ENCODE measurements at places on chromosomes 1 and 21.

- no peak for DNase-seq
Measured at GRCh38 chr1:201266774-201267173, 16.5 kb upstream of the PKP1 start.

DNA sequence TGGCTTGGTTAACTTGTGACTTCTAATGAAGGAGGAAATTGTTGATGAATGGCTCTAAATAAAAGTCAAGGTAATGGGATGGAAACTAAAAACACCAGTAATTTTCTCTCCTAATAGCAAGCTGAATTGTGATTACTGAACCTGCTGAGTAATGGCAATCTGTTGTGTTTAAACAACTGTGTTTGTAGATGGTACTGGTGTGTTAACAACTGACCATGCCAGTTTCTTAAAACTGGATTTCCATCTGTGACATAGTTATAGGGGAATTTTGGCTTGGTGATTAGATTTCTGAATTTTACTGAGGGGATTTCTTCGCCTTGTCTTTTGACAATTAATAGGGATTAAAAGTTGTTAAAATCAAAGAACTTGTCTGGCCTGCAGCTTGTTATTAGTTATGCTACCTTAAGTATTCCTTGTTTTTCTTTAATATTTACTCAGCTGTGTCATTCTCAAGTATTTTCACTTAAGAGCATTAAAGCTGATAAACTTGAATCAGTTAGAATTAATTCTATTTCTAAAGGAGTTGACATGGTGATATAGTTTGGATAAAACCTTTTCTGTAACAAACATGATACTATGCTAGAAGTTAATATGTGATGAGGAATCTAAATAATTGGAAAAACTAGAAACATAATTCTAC lies 7.9 kb upstream of the ERO1B start:
- DNase-seq: no peak

- DNase-seq: no peak
Measured at GRCh38 chr1:25729790-25730644, 70.0 kb upstream of the SELENON start.

- no peak for DNase-seq
Measured at GRCh38 chr1:56707379-56707778, 62.3 kb downstream of the PRKAA2 start.

GRCh38 chr1:3197781-3198316 lies 128.8 kb downstream of the PRDM16 start:
- no peak for DNase-seq

- DNase-seq: no peak
Measured at GRCh38 chr1:178941261-178941689, 70.4 kb upstream of the ANGPTL1 start.

DNA sequence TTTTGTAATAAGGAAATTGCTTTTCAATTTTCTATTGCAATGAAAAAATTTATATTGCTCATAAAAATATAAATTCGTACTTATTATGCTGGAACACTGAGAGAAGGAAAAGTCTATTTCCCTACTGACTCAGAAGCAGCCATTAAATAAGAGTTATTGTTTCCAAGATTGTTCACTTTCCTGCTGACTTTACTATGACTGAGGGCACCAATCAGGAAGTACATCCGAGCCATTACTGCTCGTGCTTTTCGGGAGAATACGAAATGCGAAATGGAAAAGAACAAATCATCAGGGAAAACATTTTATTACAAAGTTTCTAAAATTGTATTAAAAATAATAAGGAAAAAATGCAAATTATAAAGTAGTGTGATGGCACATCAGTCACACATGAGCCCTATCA lies 204.8 kb downstream of the AKT3 start:
- DNase-seq: no peak

GRCh38 chr1:244322791-244323521 lies 128.8 kb downstream of the ADSS2 start:
- DNase-seq: no peak

- DNase-seq: no peak
Measured at GRCh38 chr1:54356680-54357147, 49.5 kb downstream of the SSBP3 start.

- DNase-seq: no peak
Measured at GRCh38 chr1:42886800-42887199, 40.4 kb downstream of the ZNF691 start.

DNA sequence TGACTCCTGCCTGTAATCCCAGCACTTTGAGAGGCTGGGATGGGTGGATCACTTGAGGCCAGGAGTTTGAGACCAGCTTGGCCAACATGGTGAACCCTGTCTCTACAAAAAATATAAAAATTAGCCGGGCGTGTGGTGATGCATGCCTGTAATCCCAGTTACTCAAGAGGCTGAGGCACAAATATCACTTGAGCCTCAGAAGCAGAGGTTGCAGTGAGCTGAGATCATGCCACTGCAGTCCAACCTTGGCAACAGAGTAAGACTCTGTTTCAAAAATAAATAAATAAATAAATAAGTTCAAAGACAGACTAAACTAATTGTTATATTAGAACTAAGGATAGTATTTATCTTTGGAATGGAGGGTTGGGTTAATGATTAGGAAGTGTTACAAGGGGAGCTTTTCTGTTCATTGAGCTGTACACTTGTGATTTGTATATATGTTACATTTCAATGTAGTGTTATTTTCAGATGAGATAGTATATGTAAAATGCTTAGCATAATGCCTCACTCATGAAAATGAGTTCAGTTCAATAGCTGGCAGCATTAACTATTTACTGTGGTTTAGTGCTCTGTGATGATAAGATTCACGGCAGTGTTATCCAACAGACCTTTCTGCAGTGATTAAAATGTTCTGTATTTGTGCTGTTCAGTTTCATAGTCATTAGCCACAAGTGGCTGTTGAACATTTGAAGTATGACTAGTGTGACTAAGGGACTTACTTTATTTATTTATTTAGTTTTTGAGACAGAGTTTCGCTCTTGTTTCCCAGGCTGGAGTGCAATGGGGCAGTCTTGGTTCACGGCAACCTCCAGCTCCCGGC lies 47.7 kb downstream of the OSBPL9 start:
- no peak for DNase-seq

DNA sequence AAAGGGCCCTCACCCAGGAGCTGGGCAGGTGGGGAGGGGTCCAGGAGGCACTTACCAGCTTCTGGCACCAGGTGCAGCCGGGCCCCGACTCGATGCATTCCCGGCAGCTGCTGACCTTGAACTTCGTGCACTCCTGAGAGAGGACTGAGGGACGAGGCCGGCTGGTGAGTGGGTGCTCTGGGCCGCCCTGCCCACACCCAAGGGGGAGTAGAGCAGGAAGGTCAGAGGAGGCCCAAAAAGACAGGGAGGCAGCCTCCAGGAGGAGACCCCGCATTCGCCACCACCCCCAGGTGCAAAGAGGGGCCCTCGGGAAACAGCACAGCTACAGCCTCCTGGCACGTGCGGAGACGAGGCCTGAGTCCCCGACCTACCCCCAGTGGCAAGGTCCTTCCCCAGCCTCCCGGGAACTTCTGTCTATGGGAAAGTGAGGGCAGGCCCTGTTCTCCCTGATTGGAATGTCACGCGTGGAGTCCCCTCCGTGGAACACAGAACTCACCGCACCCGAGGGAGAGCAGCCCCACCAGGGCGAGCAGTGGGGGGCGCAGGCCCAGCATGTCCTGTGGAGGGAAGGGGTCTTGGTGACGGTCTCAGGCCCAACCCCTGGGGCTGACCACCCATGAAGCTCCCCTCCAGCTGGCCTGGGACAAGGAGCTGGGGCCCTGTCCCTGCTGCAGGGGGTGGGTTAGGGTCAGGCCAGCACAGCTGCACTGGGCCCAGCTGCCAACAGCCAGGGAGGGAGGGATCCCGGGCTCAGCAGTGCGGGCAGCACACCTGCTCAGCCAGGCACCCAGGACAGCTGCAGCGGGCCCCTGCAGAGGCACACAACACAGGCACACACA lies 10.3 kb downstream of the ITGB2 start:
- DNase-seq: no peak

DNA sequence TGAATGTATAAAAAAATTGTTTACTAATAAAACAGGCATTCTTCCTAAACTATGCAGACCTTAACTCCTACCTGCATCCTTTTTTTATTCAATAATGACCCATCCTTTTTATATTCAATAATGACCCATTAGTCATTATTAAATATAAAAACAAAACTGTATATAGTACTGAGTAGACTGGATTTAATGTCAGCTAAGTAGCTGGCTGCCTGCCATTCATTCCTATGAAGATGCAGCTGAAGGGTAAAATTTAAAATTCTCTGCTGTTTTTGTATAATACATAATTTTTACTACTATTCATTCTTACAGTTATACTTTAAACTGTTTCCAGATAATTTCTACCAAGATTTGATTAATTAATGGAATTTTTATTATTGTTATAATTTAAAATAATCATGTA lies 79.3 kb downstream of the DENND1B start:
- no peak for DNase-seq

GRCh38 chr1:38213646-38214434 lies 167.2 kb upstream of the POU3F1 start:
- no peak for DNase-seq

GRCh38 chr1:159918352-159919200 lies 6.7 kb downstream of the TAGLN2 start:
- DNase-seq: no peak

- DNase-seq: no peak
Measured at GRCh38 chr1:39129514-39129913, 75.0 kb upstream of the MACF1 start.

DNA sequence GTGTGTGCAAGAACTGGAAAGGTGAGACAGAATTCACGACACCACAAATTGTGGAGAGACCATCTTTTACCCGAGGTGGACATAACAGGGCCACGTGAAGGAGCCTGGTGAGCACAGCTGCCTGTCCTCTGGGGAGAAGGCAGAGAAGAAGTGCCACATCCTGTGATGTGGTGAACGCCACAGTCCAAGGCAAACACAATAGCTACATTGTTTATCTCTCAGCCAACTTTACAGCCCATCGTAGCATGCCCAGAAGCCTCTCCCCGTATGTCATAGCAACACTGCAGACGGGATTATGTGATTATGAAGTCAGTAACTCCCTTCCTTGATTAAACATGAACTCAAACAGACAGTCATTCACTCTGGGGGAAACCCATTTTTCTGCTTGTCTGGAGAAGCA lies 612.2 kb downstream of the SMYD3 start:
- DNase-seq: no peak

DNA sequence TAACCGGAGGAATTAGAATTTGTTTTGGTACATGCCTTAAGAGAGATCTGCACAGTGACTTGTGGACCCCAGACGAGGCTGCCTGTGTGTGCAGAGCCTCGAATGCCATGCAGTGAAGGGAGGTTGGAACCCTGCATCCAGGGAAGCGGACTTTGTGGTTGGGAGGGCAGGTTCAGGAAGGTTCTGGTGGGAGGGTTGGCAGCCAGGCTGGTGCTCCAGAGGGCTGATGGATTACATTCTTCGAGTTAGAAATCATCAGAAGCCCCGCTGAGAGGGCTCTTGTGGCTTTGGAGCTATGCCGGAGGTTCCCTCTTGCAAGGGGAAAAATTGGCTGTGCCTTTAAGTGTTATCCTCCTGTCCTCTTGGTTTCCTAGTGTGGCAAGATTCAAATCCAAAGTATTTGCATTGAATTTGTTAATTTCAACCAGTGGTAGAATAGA lies 21.1 kb downstream of the ROR1 start:
- DNase-seq: no peak

DNA sequence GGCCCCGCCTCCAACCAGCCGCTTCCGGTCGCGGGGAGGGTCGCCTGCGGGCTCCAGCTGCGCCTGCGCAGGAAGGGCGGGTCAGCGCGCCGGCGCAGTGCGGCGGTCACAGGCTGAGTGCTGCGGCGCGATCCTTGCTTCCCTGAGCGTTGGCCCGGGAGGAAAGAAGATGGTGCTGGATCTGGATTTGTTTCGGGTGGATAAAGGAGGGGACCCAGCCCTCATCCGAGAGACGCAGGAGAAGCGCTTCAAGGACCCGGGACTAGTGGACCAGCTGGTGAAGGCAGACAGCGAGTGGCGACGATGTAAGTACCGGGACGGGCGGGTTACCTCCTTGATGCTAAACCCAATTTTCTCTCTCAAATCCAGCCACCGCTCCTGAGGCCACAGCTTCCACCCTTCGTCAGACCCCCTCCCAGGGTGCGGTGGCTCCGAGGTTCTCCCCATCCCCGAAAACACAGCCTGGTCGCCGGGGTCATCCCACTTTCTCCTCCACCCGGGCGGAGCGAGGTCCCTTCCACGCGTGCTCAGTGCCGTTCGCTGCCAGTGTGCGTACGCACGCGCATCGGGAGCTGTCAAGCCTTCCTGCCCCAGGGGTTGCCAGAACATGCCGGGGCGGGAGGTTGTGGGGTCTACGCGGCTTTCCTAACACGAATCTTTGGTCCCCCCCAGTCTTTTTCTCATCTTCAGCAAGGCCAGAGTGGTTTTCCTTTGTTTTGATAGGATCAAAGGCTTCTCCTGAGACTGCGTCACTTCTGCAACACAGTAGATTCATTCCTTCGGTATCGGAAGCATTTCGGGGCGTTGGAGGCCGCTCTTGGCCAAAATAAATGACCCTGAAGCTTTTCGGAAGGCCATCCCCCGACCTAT lies at the start of gene SARS1:
SARS1 (plus strand) TSS at position 95 of the 870 bp plus-strand sequence; CDS start at position 170, 75 bp downstream.
- peak; percentile 81 for DNase-seq

DNA sequence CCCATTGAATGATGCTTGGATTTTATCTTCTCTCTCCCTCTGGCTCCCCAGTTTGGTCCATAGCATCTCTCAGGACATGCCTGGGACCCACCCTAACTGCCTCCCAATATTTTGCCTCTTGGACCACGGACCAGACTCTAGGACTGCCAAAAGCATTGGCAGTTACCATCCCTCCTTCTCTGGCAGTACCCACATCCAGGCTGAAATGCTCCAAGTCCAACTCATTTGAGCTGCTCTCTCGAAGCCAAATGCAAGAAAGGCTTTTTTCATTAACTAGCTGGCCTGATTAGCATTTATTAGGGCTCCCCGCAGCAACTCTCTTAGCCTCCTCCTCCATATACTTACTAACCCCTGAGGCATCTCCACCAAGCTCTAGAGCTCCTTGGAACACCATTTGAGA lies 140.0 kb upstream of the GRIK3 start:
- no peak for DNase-seq

- no peak for DNase-seq
Measured at GRCh38 chr1:22662318-22662717, 9.3 kb downstream of the C1QB start.

DNA sequence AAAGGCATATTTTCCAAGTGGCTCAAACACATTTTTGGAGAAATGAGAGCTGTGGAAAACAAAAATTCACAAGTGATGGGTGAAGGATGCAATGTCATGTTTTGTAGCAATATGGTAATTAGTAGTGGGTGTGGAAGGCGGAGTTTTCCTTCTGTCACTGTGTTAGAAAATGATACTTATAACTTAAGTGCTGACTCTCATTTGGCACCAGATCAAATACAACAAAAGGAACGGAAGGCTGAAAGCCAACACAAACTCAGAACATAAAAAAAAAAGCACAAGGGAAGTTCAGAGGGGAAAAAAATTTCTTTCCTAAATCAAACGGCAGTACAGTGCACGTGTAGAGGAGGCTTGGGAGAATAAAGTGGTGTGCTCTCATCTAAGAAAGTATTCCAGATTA lies at the start of gene TNFSF18:
TNFSF18 (minus strand) TSS at position 77 of the 400 bp plus-strand sequence; CDS start at position 32, 45 bp downstream.
- no peak for DNase-seq

DNA sequence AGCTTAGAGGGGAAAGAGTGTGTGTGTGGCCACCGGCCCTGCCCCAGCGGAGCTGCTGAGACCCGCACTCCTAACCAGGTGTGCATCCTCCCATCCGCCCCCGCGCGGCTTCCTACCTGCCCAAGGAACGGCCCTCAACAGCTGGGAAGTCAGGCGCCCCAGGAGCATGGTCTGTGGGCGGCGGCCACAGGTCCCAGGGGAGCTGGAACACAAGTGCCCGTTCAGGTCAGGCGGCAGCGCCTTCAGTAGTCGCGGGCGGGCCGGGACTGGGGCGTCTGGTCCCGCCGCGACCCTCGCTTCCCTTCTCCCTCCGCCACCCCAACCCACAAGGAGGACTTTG lies 448 bp downstream of the AURKAIP1 start:
- no peak for DNase-seq

- no peak for DNase-seq
Measured at GRCh38 chr1:166705376-166706289, 133.6 kb upstream of the POGK start.

Data from substantia nigra (tissue), 51 donors.